Aorta (tissue), 5 donors: ENCODE measurements at places on chromosomes 6 and 20.

- no peak for DNase-seq
- H3K36me3 ChIP-seq, result no peaks in the 10 kb centered on the region
- H3K27me3 ChIP-seq, result no peaks in the 10 kb centered on the region
Observed at GRCh38 chr6:93849857-93850256, 430.5 kb upstream of the EPHA7 start.

- no peaks in the 10 kb centered on the region for H3K4me1 ChIP-seq
- DNase-seq, result no peak
- no peaks in the 10 kb centered on the region for H3K36me3 ChIP-seq
Observed at GRCh38 chr6:75220357-75220756, 14.5 kb upstream of the COL12A1 start.

DNA sequence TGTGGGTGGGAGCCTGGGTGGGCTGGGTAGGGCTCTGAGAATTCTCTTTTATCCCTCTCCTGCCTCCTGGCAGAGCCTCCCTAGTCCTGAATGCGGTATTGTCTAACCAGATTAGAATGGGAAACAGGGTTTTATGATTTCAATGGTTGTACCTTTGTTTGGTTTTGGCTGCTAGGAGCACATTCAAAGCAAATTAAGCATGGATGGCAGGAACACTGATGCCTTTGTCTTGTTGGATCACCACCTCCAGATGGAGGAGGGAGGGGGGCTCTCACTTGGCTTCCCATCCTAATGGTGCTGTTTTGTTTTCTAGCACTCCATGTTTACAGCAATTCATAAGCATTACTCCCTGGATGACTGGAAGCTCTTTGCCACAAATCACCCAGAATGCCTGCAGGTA lies 11.6 kb downstream of the GMPR start:
- peaks cover 2% of the 10 kb centered on the region for H3K36me3 ChIP-seq
- no peak overlapping the region for H3K4me3 ChIP-seq
- no peak overlapping the region for H3K27ac ChIP-seq
- H3K27me3 ChIP-seq, result no peaks in the 10 kb centered on the region

DNA sequence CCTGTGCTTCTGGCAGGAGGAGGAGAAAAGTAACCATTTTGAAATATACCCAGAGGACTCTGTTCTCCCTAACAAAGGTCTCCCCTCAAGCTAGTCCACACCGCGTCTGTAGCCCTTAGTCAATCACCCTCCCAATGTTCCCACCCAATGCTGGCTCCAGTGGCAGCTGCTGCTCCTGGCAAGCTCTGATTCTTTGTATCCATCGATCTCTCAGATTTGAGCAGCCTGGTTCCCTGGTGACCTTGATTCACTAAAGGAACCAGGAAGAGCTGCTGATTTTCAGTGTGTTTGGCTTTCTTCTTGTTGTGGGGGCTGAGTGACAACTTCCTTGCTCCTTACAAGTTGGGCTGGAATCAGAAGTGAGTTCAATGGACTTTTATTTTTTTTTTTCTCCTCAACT lies 68.5 kb downstream of the FOXC1 start:
- no peaks in the 10 kb centered on the region for H3K27me3 ChIP-seq
- no peak for DNase-seq
- H3K27ac ChIP-seq, result no peak overlapping the region
- peaks cover 3% of the 10 kb centered on the region for H3K4me1 ChIP-seq
- no peaks in the 10 kb centered on the region for H3K36me3 ChIP-seq

GRCh38 chr20:62641321-62642050 lies 817 bp upstream of the SLCO4A1 start:
- H3K36me3 ChIP-seq, result no peaks in the 10 kb centered on the region
- H3K4me1 ChIP-seq, result no peaks in the 10 kb centered on the region
- no peaks in the 10 kb centered on the region for H3K27me3 ChIP-seq
- H3K4me3 ChIP-seq, result no peak overlapping the region
- no peak for DNase-seq

DNA sequence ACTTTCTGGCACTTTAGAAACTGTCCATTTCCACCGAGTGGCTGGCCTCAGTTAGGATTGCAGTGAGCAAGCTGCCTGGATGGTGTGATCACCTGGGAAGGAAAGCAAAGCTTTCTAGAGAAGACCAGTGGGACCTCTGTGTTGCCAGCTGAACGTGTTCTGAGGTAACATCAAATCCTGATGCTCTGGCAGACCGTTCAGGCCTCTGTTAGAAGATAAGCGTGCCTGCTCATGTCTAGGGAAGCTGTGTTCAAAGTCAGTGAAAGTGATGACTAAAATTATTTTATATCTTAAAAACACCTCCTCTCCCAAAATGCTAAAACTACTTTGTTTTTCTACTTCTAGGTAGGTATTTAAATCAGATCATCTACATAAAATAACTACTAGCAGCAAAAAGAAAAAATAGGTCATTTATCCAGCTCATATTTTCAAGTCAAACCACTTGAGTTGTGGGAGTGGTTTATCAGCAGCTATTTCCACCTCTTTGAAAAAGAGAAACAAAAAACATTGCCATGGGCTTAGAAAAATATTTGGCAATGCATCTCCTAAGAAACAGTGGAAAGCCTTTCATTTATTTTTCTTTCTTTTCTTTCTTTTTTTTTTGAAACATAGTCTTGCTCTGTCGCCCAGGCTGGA lies 54.8 kb downstream of the CEP43 start:
- no peak for DNase-seq
- no peak overlapping the region for H3K27ac ChIP-seq
- no peak overlapping the region for H3K4me3 ChIP-seq
- no peaks in the 10 kb centered on the region for H3K4me1 ChIP-seq
- H3K36me3 ChIP-seq, result no peaks in the 10 kb centered on the region

- H3K36me3 ChIP-seq, result no peaks in the 10 kb centered on the region
- no peaks in the 10 kb centered on the region for H3K4me1 ChIP-seq
- DNase-seq, result no peak
- no peak overlapping the region for H3K4me3 ChIP-seq
- H3K27me3 ChIP-seq, result no peaks in the 10 kb centered on the region
- no peak overlapping the region for H3K27ac ChIP-seq
Observed at GRCh38 chr20:59342023-59342957, 41.9 kb downstream of the EDN3 start.

DNA sequence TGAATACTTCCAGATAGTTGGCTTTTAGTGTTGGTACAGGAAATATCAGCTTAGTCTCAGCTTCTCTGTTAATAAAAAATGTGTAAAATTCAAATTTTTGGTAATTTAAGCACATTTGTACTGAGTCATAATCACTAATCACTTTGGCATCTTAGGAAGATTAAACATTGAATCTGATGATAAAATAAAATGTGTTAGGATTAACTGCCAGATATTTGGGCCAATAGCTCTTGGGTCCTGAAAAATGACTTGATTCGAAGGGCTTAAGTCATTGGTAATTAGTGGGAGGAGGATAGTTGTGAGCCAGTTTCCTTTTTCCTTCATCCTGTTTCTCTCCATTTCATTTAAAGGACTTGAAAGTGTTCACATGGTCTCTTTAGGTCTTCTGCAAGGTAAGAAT lies 426.1 kb downstream of the RFPL4B start:
- no peak for DNase-seq
- H3K27me3 ChIP-seq, result no peaks in the 10 kb centered on the region
- H3K4me1 ChIP-seq, result no peaks in the 10 kb centered on the region
- H3K36me3 ChIP-seq, result no peaks in the 10 kb centered on the region
- H3K27ac ChIP-seq, result no peak overlapping the region

- no peak overlapping the region for H3K27ac ChIP-seq
- DNase-seq, result no peak
- H3K27me3 ChIP-seq, result no peaks in the 10 kb centered on the region
- no peak overlapping the region for H3K4me3 ChIP-seq
Observed at GRCh38 chr20:46030284-46031013, 1.4 kb downstream of the SLC12A5 start.

DNA sequence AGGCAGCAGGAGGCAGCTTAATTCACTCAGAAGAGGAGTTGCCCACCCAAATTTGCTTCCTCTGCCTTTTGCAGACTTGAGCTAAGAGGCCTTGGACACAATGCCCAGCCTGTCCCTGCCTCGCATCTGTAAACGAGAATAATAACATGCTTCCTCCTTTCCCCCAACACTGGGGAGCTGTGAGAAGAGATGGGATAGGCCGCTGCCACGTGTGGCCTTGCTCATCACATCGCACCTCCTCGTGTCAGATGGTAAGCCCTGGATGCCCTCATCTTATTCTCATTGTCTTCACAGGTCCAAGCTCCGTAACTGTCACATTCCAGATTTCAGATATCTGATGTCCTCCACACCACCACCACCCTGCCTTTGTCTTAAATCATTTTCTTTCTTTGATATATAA lies 13.1 kb upstream of the TUBB2B start:
- H3K27ac ChIP-seq, result no peak overlapping the region
- no peaks in the 10 kb centered on the region for H3K27me3 ChIP-seq
- H3K4me3 ChIP-seq, result no peak overlapping the region
- no peaks in the 10 kb centered on the region for H3K36me3 ChIP-seq
- no peaks in the 10 kb centered on the region for H3K4me1 ChIP-seq
- no peak for DNase-seq

DNA sequence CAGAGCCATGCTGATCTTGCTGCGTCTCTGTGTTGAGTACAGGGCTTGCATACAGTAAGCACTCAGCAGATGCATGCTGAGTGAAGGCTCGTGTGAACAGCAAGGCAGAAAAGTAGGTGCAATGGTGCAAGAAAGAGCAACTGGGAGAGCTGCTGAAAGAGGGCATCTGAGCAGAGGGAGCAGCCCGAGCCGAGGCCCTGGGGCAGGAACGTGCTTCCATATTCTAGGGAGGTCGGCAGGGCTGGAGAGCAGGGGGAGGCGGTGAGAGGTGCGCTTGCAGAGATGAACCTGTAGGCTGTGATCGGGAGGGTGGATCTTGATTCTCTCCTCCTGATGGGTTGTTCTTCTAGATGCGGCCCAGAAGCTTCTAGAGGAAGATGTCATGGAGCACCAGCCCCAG lies 26.4 kb upstream of the STX16 start:
- H3K4me1 ChIP-seq, result no peaks in the 10 kb centered on the region
- H3K27me3 ChIP-seq, result no peaks in the 10 kb centered on the region
- H3K36me3 ChIP-seq, result no peaks in the 10 kb centered on the region
- no peak overlapping the region for H3K4me3 ChIP-seq
- no peak for DNase-seq

GRCh38 chr6:143009851-143010250 lies 50.8 kb upstream of the AIG1 start:
- no peaks in the 10 kb centered on the region for H3K36me3 ChIP-seq
- no peak overlapping the region for H3K4me3 ChIP-seq
- no peaks in the 10 kb centered on the region for H3K27me3 ChIP-seq
- no peak overlapping the region for H3K27ac ChIP-seq
- DNase-seq, result no peak

DNA sequence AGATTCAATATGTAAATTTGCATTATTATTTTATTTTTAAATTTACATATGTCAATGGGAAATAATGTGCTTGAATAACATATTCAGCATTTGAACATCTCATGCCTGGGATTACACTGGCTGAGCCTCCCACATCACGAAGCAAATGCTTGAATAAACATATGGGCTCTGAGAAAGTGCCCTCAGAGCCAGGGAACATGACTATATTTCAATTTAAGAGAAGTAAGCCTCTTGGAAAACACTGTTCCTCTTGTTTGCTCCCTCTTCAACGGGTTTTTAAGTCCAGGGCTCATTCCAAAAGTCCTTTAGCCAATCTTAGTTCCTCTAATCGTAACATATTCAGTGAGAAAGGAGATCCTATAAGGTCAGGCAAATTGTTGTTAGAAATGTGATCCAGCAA lies 122.0 kb downstream of the GMPR start:
- H3K36me3 ChIP-seq, result no peaks in the 10 kb centered on the region
- no peak overlapping the region for H3K4me3 ChIP-seq
- no peak for DNase-seq
- no peak overlapping the region for H3K27ac ChIP-seq

DNA sequence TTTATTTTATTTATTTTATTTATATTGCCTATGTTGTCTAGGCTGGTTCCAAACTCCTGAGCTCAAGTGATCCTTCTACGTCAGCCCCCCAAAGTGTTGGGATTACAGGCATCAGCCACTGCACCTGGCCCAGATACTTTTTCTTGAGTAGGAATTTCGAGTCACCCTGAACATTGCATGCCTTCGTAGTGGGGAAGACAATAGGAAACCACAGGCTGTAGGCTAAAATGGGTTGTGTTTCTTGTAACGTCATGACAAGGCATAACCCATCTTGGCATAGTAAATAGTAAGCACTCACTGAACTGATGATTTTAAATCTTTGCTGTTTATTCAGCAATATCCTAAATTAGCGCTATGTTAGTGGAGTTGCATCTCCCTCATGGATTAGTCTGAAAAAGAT lies 34.9 kb downstream of the PTPN1 start:
- no peak for DNase-seq
- no peak overlapping the region for H3K27ac ChIP-seq
- H3K4me1 ChIP-seq, result peaks cover 7% of the 10 kb centered on the region
- H3K27me3 ChIP-seq, result no peaks in the 10 kb centered on the region
- H3K36me3 ChIP-seq, result no peaks in the 10 kb centered on the region

- no peaks in the 10 kb centered on the region for H3K4me1 ChIP-seq
- no peak overlapping the region for H3K27ac ChIP-seq
- H3K4me3 ChIP-seq, result no peak overlapping the region
Observed at GRCh38 chr6:107314531-107314939, 144.8 kb downstream of the PDSS2 start.

DNA sequence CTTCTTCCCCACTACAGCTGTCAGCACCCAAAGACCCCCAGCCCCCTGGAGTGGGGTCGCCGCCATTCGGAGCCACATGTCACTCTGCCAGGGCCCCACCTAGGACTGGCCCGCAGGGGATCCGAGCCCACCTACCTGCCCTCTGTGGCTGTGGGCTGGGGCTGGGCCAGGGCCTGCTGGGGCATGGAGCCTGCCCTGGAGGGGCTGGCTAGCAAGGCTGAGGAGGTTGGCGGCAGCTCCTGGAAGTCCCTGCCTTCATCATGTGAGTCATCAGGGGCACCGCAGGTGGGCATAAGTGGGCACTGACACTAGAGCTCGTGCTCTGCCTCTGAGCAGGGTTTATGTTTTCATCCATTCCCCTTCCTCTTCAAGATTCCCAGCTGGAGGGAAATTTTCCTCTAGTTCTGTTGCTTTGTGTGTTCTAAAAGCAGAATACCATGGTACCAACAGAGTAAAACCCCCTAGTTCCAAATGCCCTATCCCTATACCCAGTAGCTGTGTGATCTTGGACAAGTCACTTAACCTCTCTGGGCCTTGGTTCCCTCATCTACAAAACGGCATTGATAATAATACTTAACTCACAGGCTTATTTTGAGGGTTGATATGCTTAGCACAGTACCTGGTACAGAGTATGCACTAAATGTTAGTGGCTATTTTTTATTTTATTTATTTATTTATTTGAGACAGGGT lies 8.7 kb upstream of the FANCE start:
- no peaks in the 10 kb centered on the region for H3K36me3 ChIP-seq
- no peak overlapping the region for H3K27ac ChIP-seq
- no peak overlapping the region for H3K4me3 ChIP-seq
- no peaks in the 10 kb centered on the region for H3K27me3 ChIP-seq
- DNase-seq, result no peak

- no peaks in the 10 kb centered on the region for H3K4me1 ChIP-seq
- no peaks in the 10 kb centered on the region for H3K36me3 ChIP-seq
- H3K27ac ChIP-seq, result no peak overlapping the region
- no peak overlapping the region for H3K4me3 ChIP-seq
Observed at GRCh38 chr6:145924600-145924999, 39.6 kb downstream of the SHPRH start.
